ENCODE measurements at places on chromosomes 7 and 10.
A peak's percentile ranks its signal among the peaks of the same experiment; 100 is the strongest.

GRCh38 chr10:95245425-95246055, 45.3 kb downstream of the PDLIM1 start:
- DNase-seq, result peak; percentile 66

GRCh38 chr10:89301721-89302445, at the start of gene IFIT2:
Gene IFIT2 (plus strand): TSS chr10:89302046. CDS start chr10:89302124, 78 bp downstream.
- peak; percentile 66 for DNase-seq

GRCh38 chr7:132553031-132553430, 23.2 kb downstream of the PLXNA4 start:
- no peak for DNase-seq

DNA sequence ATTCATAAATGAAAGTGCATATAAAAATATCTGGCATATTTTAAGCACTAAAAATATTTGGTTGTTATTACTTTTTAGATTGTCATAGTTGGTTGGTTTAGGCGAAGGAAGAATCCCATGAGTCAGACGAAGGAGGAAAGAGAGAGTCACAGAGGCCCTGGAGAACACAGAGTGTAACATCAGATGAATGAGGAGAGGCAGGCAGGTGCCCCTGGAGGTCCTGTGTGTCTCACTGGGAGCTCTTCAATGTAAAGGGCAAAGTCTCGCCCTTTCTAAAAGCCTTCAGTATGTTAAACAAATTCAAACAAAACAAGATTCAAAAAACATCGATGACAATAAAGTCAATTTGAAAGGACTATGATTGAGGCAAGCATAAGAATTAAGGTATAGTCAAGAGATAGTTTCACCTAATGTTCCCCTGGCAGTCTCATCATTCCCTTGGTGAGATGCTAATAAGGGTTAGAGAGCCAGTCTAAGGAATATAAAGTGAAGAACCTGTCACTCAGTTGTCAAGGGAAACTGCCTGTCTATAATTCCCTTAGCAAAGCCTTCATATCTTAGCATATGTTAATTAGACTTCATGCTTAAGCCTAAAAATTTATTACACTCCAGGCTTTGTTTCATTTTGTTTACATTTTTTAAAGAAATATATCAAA, 194.3 kb downstream of the TPK1 start:
- no peak for DNase-seq

DNA sequence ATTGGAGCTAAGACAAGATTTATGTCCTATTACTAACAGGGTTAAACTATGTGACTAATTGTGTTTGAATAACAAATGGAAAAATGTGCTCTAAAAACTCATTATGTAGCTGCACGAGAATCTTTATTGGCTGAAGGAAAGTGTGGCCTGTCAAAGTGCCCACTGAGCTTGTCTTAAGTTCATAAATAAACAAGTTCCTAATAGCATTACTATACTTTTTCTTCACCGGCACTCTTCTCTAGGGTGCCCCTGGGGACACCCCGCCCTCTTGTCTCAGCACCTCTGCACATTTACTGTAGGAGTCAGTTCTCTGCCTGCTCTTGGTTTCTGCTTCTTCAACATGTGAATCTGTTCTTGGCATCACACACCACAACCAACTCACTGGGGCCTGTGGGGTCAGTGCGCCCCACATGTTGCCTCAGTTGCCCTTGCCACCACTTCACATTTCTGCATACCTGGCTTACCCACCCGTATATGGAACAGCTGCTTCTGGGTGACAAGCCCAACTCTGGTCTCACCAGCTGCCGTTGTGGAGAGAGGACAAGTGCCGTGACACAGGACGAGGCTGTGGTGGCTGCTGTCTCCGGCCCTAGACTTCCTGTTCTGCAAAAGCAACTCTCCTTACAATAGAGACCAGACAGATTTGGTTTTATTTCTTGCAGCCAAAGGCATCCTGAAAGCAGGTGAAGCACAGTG, 96.3 kb upstream of the DDC start:
- peak; percentile 40 for DNase-seq

DNA sequence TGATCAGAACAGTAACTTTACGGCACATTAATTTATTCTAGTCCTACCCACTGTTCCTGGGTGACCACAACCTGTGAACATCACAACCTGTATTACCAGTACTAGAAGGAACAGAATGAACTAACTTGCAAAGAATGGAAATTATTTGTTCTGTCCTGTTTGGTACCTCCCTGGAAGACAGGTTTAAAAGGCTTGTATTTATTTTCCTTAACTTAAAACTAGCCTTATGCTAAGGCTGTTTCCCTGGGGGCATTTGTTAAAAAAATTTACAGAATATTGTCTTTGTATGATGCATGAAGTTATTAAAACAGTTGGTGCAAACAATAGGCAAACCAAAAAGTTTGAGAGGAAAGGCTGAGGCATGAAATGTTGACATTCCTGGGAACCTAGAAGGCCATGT, 132.7 kb downstream of the DNAJC1 start:
- no peak for DNase-seq

DNA sequence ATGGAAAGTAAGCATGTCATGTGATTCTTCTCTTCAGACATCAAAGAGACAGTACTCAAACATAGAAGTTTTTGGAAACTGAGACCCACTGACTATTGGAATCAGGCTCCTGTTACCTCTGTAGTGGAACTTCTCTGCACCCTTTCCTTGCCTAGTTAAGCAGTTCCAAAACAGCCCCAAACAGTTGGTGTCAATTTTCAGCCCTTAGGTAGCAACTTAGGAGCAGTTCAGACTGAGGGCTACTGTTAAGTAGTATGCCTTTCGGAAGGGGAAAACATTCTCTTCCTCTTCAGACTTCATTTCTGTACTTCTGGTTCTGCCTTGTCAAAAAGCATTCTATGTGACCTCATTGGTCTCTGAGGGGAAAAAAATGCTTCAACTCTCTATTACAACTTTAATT, 85.7 kb downstream of the ZNF277 start:
- DNase-seq, result no peak

- DNase-seq, result no peak
Measured at GRCh38 chr7:25351761-25352160, 123.5 kb upstream of the NPVF start.
